Jurkat, Clone E6-1 (cell line): ENCODE measurements at places on chromosomes 5 and 9.

DNA sequence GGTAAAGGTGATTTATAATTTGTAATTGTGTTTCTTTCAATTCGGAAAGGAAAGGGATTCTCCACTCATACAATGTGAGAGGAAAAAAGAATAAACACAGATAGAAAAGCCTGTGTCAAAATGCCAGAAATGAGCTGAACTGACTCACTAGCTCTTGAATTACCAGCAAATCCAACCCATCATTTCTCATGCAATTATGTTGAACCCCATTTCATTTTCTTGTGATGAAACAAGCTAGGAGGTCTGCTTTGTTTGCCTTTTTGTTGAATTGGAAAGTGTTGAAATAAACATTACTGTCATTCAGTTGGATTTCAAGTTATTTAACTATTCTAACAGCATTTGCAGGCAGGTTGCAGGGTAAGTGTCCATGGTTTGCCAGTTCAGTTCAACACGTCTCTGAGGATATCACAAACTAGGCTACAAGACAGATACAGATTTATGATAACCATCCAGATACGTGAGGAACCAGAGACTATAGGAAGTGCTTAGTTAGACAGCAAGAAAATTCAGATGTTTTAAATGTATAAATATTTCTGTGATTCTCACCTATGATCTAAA is 547.2 kb downstream of the MAT2B start:
- no peak for DNase-seq

- no peak for DNase-seq
Observed at GRCh38 chr9:131701789-131702337, 38.0 kb downstream of the RAPGEF1 start.

DNA sequence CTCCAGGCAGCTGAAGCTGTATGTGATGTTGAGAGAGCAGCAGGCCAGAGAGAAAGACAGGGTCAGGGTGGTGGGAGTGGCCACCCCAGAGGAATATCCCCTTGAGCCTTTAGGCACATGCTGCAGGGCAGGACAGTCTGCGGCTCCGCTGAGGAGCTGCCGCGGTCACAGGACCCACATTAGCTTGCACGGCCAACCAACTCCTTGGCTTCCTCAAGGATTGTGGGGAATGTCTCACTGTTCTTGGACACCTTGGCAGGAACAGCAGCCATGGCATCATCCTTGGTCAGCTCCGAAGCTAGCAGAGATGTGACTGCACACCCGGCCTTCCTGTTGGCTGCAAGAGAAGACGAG is 27.8 kb downstream of the PCDHGC5 start:
- DNase-seq, result no peak

DNA sequence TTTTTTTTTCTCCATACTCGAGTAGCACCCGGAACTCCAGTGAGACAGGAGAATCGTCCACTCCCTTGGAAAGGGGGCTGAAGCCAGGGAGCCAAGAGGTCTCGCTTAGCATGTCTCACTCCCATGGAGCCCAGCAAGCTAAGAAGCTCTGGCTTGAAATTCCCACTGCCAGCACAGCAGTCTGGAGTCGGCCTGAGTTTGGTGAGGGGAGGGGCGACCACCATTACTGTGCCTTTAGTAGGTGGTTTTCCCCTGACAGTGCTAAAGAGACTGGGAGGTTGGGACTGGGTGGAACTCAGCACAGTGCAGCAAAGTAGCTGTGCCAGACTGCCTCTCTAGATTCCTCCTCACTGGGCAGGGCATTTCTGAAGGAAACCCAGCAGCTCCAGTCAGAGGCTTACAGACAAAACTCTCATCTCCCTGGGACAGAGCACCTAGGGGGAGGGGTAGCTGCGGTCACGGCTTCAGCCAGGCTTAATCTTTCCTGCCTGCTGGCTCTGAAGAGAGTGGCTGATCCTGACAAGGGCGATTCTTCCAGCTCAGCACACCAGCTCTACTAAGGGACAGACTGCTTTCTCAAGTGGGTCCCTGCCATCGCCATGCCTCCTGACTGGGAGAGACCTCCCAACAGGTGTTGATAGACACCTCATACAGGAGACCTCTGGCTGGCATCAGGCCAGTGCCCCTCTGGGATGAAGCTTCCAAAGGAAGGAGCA is 414.5 kb upstream of the ZNF608 start:
- DNase-seq, result no peak

DNA sequence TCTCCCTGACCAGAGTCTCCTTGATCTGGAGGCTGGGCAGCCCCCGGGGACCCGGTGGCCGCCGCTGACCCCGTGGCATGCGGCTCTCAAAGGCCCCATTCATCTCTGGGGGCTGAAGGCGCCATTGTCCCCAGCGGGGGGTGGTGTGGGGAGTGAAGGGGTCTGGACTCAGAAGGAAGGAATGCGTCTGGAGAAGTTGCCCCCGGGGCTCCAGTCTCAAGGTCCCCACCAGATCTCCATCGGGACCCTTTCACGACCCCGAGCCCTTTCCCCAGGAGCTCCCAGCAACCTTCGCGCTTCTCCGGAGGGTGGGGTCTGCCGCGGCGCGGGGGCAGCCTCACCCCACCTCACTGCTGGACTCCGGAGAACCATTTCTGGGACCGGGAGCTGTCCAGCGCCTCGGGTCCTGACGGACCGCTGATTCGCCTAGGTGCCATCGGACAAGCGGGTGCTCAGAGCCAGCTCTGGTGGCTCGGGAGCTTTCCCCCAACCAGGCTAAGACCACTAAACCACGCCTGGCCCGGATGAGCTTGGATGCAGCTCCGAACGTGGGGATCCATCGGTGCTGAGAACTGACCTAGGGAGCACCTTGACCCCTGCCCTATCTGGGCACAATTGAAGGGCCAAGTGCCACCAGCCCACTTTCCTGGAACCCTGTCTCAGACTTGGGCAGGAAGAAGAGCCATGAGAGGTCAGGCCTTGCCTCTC is 5.1 kb upstream of the PCDH1 start:
- DNase-seq, result no peak

GRCh38 chr9:68581696-68582095 is 41.0 kb upstream of the TMEM252 start:
- no peak for DNase-seq

- DNase-seq, result no peak
Observed at GRCh38 chr9:38338342-38339018, 54.0 kb upstream of the ALDH1B1 start.

DNA sequence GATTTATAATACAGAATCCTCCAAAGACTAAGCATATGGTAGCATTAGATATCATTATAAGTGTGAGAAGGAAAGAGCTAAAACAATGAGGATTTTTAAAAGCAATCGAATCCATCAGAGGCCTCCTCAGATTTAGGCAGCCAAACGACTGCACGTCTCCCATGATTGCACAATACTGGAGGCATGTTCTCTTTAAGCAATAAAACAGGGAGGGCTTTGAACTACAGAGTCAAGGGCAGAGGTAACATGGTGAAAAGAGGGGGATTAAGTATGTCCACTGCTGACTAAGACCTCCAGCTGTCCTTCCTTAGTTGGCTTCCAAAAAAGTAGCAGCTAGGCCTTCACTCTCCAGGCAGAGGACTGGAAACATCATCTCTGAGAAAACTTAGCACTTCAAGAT is 298.7 kb upstream of the RGMB start:
- no peak for DNase-seq

DNA sequence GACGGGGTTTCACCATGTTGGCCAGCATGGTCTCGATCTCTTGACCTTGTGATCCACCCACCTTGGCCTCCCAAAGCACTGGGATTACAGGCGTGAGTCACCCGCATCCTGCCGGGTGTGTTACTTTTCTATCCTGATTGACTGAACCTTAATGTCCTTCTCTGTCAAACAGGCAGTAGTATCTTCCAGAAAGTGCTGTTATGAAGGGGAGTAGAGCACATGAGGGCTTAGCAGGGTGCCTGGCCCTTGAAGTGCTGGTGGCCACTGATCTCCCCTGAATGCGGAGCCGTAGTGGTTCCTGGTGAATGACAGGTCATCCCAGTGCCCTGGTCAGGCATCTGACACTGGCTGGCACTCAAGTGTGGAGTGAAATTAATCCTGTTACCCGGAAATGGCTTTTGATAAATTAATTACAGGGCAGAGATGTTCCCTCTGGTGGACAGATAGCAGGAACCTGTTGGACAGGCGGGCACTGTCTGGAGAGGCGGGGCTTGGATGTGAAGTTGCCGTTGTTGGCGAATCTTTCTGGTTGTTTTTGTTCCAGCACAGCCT is 28.4 kb downstream of the PRRC2B start:
- no peak for DNase-seq

- no peak for DNase-seq
Observed at GRCh38 chr5:55410845-55411244, 103.1 kb downstream of the MTREX start.

GRCh38 chr9:38685535-38685934 is 34.4 kb downstream of the FAM240B start:
- no peak for DNase-seq

GRCh38 chr5:125298258-125298657 is 551.8 kb upstream of the ZNF608 start:
- DNase-seq, result no peak

GRCh38 chr9:132268725-132269352 is 85.9 kb downstream of the SETX start:
- peak; percentile 60 for DNase-seq

GRCh38 chr5:136689552-136689951 is 324.2 kb upstream of the TRPC7 start:
- DNase-seq, result no peak

- DNase-seq, result no peak
Observed at GRCh38 chr9:93234600-93234999, 50.7 kb downstream of the WNK2 start.

DNA sequence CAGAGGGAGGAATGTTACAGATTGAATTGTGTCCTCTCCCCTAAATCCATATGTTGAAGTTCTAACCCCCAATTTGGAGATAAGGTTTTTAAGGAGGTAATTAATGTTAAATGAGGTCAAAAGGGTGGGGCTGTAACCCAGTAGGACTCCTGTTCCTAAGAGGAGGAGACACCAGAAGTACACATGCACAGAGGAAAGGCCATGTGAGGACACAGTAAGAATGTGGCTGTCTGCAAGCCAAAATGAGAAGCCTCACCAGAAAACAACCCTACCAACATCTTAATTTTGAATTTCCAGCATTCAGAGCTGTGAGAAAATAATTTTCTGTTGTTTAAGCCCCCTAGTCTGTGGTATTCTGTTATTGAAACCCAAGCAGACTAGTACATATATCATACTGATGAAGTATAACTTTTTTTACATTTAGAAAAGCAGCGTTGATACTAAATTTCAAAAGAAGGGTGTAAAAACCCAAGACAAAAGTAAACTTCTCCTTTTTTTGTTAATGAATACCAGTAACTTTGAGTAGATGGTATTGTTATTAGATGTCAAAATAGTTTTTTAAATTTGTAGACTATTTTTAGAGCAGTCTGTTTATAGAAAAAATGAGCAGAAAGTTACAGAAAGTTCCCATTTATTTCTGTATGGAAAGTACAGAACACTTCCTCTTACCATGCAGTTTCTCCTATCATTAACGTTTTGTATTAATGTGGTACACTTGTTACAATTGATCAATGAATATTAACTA is 25.1 kb downstream of the RNF180 start:
- no peak for DNase-seq

GRCh38 chr9:99463131-99463530 is 241.0 kb downstream of the SEC61B start:
- no peak for DNase-seq

DNA sequence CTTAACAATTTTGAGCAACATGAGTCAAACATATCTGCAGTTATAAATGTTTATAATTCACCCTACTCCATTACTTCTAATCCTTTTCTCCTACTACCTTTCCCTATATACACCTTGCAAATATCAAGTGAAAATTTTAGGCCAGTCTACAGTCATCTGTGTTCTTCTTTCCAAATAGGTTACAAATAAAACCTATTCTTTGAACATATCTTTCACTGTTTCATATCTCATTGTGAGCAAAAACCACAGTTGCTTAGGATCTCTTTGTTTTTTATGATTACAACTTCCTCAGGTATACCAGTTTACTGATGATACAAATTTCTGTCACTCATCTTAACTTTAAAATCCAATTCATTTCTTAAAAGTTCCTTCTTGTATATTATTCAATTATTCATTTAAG is 34.4 kb downstream of the RFX3 start:
- no peak for DNase-seq

- peak; percentile 24 for DNase-seq
Observed at GRCh38 chr9:108885643-108886348, 23.7 kb downstream of the ACTL7A start.
